ENCODE measurements at places on chromosomes 3 and 15.

DNA sequence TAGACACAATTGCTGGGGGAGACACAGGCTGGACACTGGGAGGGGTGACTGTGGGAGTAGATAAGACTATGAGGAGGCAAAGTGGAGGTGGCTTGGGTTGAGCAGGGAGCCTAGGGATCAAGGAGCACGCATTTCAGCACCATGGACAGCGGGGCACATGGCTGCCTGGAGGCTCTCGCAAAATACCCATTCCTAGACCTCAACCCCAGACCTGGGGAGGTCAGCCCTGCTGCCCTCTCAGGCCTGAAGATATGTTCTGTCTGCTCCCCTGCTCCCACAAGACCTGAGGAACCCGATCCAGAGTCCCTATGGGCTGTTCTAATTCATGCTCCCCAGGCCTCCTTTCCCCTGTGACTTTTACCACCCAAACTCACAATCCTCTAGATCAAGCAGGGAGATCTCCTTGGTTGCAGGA lies 16.0 kb upstream of the CPEB1 start:
- DNase-seq = no peak

- no peak for DNase-seq
Observed at GRCh38 chr3:125110016-125110875, 54.4 kb upstream of the HEG1 start.

DNA sequence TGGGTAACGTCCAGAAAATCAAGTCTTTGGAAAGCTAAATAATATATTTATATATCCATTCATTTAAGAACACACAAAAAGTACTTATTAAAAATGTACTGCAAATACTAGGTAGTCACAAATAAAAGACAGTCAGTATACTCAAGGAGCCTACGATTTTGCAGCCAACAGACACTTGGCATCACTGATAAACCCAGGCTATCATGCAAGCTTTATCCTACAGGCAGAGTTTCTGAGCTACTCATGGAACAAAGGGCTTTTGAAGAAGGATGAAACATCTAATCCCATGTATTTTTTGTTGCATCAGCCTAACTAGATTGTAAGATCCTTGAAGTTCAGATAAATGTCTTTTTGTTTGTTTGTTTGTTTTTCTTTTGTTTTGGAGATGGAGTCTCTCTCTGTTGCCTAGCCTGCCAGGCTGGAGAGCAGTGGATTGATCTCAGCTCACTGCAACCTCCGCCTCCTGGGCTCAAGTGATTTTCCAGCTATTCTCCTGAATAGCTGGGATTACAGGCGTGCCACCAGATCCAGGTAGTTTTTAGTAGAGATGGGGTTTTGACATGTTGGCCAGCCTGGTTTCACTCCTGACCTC lies 319.4 kb upstream of the MDFIC2 start:
- DNase-seq = no peak

- DNase-seq = no peak
Observed at GRCh38 chr3:12325586-12326515, 37.0 kb downstream of the PPARG start.

DNA sequence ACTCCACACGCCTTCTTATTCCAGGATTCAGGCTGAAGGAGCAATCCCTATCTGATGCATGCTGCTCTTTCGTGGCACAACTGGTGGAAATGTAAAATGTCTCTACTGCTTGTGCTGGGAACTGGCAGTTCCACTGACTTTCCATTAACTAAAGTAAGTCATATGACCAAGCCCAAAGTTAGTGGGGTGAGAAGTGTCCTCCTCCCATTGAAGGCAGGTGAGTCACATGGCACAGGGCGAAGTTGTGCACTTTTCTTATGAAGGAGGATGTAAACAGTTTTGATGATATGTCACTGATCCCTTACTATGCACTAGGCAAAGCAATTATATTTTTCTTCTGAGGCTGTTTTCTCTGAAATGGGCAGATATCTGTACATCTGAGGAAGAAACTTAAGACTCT lies 51.6 kb downstream of the SLC7A14 start:
- DNase-seq = no peak

DNA sequence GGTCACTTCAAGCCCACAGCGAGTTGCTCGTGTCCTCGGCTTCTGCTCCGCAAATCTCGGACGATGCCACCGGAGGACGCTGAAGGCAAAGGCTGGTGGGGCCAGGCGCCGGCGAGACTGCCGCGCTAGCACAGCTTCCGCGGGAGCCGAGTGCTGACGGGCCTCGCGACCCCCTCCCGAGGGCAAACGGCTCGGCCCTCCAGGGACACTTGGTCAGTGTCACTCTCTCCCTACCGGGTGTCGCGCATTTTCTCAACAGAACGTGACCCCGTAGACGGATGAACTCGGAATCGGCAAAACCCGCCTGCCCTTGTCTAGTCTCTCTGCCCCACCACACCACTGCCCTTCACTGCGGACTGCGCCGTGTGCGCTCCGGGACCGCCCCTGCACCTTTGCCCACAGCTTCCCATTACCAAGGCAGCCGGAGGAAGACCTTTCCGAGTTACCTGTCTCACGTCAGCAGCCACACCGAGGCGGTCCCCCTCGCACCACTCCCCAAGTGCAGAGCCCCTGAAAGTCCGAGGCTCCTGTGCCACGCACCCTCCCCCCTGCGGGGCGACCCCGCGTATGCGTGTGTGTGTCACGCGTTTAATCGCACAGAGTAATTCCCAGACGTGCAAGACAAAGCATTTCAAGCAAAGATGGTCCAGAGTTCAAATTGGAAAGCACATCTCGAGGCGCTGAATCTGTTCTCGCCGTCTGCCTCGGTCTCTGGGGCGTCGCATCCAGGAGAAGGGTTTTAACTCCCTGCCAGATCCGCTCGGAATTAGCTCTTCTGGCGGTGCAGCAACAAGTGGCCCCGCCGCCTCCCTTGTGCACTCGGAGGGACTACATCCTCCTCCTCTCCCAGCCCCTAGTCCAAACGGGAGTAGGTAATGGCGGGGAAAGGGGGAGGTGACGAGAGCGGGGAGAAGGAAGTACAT lies 245.0 kb upstream of the TOPAZ1 start:
- DNase-seq = no peak

DNA sequence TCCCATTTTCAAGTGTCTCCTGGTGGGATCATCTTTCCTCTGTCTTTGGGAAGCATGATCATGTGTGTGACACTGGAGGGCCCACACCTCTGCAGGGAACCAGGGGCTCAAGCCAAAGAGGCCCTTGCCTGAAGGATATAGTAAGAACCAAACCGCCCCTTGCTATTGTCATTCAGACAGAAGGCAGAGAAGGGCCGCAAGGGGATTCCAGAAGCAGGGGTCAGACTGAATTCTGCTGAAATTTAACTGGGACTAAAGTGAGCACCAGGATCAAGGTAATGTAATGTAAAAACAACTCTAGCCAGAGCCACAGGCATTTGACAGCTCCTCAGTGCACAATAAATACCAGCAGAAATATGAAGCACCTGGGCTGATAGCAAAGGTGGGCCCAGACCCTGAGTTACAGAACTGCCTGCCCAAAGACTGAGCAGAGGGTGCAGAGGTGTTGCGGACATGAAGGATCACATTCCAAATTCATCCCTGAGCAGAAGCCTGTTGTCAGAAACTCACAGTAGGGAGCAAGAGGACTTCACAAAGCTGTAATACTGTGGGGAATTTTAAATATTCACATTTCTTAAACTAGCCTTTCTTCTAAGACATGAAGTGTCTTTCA lies 46.0 kb upstream of the RASGRF1 start:
- DNase-seq = no peak

DNA sequence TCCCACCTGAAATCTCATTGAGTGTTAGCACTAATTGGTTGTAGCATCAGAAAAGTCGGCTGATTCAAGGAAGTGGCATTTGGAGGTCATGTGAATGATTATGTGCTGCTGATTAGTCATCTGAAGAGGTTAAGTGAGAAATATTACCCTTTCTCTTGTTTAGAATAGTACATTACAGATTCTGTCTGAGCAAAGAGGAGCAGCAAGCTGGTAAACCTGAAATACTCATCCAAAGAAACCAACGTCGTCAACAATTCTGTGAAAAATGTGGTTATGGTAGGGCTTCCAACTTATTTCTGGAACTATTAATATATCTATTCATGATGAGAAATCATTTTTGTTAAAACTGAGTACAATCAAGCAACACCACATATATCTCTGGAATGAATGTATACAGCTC lies 1024.9 kb downstream of the TUSC7 start:
- DNase-seq = no peak

DNA sequence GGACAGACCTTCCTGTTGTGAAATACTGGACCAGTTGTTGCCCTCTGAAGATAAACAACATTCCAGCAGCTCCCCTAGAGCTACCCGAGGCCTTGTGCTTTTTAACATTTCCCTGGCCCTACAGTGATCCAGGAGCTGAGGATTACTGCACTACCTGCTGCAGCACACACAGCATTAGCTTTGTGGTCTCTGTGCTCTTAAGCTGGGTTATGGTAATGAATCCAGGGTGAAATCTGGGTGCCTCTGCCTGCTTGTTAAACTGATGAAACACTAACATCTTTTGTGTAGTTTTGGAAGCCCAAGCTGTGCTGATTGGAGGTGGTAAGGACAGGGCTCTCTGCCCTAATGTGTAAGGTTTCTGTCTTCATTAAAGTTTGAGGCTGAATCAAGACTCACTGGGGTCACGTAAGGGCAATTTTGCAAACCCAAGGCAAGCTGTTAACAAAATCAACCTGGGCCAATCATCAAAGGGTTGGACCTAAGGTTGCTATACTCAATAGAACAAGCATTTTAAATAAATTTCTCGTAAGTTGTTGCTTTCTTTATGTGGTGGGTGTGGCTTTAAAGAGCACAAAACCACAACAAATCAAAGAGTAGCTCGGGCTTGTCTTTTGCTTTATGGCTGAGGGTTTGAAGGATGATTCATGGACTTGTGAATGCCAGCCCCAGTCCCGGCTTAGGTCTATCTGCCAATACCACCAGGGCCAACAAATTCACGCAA lies 183.9 kb downstream of the TPRG1 start:
- DNase-seq = peak; percentile 27

DNA sequence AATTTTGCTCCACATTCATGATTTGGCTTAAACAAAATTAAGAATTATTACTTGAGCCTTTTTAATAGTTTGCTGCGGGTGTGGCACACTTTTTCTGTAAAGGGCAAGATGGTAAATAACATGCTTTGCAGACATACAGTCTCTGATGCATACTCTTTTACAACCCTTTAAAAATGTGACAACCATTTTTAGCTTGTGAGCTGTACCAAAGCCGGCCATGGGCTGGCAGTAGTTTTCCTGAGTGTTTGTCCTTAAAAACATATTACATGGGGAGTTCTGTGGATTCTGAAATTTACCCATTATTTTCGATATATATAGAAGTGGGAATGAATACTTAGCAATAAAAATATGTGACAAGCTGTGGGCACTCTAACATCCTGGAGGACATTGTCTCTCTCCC lies 163.4 kb downstream of the FNDC3B start:
- no peak for DNase-seq

- DNase-seq = no peak
Observed at GRCh38 chr3:124213641-124214040, 221.7 kb upstream of the ROPN1 start.

GRCh38 chr3:117059067-117059955 lies 349.7 kb downstream of the TUSC7 start:
- no peak for DNase-seq

DNA sequence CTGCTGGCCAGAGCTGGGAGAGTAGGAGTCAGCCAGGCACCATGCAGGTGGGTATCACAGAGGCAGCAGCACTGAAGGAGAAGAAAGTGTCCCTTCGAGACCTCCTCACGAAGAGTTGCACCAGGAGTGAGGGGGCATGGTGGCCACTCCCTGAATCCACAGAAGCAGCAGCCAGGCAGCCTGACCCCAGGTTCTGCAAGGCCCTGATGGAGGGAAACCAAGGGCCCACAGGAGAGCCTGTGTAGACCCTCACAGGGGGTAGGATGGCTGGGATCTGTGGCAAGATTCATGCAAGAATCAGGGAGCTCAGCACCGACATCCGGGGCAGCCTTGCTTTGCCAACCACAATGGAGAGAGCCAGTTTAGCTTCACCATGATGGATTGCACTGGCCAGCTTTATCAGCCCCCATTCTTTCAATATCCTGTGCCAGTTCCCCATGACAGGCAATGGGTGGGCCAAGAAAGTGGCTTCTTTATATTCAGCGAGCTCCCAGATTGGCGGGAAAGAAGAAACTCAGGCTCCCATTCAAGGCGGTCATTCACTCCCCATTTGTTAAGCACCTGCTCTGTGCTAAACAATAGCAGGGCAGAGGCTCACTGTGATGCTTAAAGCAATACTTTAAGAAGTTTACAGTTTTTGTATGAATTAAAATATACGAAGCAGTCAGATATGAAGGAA lies 33.5 kb upstream of the TBC1D21 start:
- no peak for DNase-seq

GRCh38 chr3:192993411-192993810 lies 75.8 kb upstream of the MB21D2 start:
- no peak for DNase-seq

GRCh38 chr3:41893977-41894376 lies 67.9 kb downstream of the ULK4 start:
- no peak for DNase-seq

DNA sequence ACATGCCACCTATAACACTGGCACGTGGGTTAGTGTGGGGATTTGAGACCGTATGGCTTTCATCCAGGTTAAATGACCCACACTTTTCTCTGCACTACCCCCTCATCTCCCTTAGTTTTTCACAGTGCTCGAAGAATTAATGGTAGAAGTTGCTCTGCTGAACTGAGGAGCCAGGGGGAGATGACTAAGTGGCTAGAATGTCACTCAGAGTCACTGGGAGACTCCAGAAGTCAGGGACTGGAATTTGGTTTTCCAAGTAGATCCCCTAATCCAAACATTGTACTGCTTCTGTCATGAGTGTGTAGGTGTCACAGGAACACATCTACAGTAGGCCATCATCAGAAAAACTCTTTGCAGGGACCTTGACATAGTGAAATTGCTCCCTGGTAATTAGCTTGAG lies 181.0 kb upstream of the RASGRP1 start:
- DNase-seq = no peak

DNA sequence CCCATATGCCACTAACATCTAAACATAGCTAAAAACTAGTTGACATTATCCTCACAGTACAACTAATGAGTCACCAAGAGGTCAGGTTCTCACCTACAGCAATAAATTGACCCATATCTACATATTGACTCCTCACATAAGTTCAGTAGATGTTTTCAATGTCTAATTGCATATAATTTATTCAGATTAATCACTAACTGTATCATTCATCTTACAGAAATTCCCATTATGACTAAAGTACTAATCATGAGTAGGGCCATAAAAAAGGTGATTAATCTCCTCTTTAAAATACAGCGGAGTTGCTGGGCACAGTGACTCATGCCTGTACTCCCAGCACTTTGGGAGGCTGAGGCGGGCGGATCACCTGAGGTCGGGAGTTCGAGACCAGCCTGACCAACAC lies 82.4 kb upstream of the ST3GAL6 start:
- no peak for DNase-seq

DNA sequence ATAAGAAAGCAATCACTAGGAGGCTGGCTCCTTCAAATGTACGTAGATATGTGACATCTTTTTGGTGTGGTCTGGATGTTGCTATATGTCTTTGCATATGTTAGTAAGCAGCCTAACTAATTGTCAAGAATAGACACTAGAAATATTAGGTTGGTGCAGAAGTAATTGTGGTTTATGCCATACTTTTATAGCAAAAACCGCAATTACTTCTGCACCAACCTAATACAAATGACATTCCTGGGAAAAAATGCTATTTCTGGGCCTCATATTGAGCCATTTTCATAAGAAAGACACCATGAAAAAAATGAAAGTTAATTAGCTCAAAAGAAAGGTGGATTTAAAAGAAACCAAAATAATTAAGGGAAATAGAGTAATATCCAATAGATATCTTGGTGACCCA lies 555.8 kb downstream of the ZNF385D start:
- no peak for DNase-seq

GRCh38 chr3:194194051-194194756 lies 58.3 kb downstream of the HES1 start:
- DNase-seq = no peak

All from stimulated activated CD8-positive, alpha-beta memory T cell treated with anti-CD3 and anti-CD28 coated beads, Interleukin-7, amount 100 ng/mL, for 48 hours (primary cell).